ENCODE measurements at places on chromosomes 11 and 22. TPM values are rescaled to one million over a fixed set of nuclear protein-coding genes. Genes with fewer than 3 reads are reported as not detected.
A peak's percentile ranks its signal among the peaks of the same experiment; 100 is the strongest.

- no peak for DNase-seq
Observed at GRCh38 chr22:27146866-27147633, 489.7 kb downstream of the MIAT start.

DNA sequence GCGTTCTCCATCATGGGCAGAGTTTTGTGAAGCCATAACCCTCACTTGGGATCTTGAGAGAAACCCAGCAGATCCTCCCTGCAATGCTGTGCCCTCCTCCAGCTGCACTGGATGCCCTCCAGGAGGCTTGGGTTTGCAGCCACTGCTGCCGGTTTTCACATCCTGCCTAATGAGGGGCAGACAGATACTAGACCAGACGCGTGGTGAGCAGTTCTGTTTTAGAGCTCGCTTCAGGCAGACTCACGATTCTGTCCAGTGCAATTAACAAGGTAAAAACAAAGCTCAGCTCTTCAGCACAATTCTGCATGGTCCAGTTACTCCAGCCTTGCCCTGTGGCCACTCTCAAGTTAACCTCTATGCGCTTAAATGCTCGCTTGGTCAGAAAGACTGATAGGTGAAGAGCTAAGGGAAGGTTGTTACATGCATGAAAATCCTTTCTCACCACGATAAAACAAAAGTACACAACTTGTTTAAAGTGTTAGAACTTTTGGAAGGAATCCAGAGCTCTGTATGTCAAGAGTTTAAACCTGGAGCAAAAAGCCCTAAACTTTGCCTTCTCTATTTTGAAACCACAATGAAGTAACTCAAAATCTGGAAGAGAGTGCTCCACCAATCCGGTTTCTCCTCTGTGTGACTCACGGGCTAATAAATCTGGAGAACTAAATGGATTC is 292.3 kb upstream of the FAT3 start:
- DNase-seq: peak; percentile 10

- DNase-seq: no peak
Observed at GRCh38 chr11:3959903-3960265, 104.4 kb downstream of the STIM1 start.

The MCHR1 gene
- not detected for total RNA-seq

The TMEM151A gene
- not detected for total RNA-seq

All from HT1080 (cell line).